H7 (cell line): ENCODE measurements at places on chromosomes 1 and 21.
A peak's percentile ranks its signal among the peaks of the same experiment; 100 is the strongest.

- DNase-seq = no peak
Observed at GRCh38 chr1:205398586-205398985, 23.3 kb downstream of the LEMD1 start.

DNA sequence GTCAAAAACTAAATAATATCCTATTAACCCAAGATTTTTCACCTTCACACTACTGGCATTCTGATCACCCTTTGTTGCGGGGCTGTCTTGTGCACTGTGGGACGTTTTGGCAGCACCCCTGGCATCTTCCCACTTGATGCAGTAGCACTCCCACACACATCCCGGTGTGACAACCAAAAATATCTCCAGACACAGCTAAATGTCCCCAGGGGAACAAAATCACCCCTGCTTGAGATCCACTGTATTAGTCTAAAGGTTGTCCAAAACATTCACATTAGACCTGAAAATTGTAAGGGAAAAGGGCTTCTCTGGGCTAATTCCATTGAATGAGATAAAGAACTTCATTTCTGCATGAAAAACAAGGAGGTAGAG is 37.8 kb downstream of the PLEKHO1 start:
- DNase-seq = no peak

DNA sequence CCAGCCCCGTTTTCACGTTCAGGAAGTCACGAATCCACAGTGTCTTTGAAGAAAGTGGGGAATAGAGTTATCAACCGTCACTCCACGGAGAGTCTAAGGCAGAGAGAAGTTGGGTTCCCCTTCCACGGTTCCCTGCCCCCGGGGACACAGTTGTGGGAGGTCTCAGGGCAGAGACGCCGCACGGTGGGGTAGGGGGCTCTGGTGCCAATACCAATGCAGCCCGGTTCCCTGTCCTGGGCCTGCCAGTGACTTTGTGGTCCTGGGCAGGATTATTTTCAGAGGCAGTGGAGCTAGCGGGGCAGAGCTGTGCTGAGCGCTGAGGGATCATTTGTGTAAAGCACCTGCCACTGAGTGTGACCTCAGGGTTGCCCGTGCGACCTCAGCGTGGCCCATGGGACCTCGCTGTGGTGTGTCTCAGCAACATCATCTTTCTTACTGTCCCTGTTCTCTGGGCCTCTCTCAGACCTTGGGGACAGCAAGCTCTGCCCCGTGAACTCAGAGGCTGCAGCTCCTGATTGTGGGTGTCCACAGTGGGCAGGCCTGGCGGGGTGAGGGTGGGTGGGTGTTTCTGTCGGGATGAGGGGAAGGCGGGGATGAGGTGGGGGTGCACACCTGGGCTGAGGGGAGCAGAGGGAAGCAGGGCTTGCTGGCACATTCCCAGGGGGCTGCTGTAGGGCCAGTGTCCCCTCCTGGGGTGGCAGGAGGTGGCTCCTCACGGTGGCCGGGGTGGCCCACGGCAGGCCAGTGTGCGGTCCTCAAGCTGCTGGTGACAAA is 65.2 kb downstream of the AGPAT3 start:
- peak; percentile 35 for DNase-seq

DNA sequence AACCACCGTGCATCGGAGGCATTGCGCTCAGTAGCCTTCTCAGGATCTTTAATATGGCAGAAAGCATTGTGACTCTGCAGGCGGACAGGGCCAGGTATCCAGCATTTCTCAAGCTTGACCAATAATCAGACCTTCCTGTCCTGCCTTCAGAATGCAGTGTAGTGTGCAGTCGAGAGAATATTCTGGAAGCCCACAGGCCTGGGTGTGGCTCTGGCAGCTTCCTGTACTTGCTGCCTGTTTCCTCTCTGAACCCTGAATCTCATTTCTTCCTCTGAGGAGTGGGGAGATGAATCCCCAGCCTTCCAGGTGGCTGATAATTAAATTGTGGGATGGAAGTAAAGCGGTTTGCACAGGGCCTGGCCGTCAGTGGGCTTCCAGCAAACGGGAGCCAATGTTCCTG is 42.3 kb downstream of the ACTL8 start:
- DNase-seq = no peak

GRCh38 chr1:39168301-39169080 is 36.0 kb upstream of the MACF1 start:
- DNase-seq = no peak

- peak; percentile 66 for DNase-seq
Observed at GRCh38 chr1:217135987-217136894, 413.0 kb upstream of the ESRRG start.

DNA sequence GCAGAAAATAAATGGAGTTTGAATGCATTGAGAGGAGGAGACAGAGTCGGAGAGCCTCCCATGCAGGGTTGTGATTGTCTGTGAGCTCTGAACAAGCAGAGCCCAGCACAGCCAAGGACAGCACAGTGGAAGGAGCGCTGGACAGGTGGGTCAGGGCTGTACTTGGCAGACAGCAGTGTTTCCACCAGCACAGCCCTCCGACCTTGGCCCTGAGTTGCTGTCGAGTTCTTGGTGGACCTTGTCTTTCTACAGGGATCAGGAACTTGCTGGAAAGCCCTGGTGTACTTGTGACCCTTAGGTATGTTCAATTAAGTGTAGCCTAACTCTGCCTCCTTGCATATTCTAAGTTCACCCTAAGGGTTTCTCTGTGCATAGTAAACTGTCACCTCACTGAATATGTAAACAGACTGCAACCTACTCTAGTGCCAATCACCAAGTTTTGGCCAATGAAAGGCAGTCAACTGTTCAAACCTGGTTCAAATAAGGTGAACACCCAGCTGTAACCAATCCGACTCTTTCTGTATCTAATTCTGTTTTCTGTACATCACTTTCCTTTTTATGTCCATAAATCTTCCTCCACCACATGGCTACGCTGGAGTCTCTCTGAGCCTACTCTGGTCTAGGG is 86.6 kb upstream of the SLC25A33 start:
- DNase-seq = no peak

DNA sequence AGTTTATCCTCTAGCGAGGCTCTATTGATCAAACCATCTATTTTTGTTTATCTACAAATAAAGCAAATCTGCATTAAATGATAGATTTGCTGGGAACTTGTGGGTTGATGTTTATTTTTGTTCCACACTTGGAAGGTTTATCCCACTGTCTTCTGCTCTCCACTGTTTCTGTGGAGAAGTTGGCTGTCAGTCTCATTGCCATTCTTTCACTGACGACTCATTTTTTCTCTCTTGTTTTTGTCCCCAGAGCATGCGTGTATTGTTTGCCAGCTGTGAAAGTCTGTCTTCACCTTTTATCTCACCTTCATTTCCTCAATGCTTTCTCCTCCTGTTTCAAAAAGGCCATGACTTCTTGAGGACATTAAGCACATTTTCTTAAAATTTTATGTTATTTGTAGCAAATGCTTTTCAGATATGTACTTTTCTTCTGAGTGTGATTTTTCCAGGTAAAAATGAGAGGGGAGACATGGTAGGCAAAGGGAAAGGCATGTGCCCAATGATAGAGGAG is 52.4 kb downstream of the INAVA start:
- DNase-seq = no peak

GRCh38 chr1:209420276-209420675 is 163.2 kb upstream of the CAMK1G start:
- DNase-seq = no peak

GRCh38 chr1:25954282-25954938 is 43.5 kb downstream of the PAFAH2 start:
- DNase-seq = no peak

- no peak for DNase-seq
Observed at GRCh38 chr1:87786229-87786628, 457.5 kb downstream of the LMO4 start.

DNA sequence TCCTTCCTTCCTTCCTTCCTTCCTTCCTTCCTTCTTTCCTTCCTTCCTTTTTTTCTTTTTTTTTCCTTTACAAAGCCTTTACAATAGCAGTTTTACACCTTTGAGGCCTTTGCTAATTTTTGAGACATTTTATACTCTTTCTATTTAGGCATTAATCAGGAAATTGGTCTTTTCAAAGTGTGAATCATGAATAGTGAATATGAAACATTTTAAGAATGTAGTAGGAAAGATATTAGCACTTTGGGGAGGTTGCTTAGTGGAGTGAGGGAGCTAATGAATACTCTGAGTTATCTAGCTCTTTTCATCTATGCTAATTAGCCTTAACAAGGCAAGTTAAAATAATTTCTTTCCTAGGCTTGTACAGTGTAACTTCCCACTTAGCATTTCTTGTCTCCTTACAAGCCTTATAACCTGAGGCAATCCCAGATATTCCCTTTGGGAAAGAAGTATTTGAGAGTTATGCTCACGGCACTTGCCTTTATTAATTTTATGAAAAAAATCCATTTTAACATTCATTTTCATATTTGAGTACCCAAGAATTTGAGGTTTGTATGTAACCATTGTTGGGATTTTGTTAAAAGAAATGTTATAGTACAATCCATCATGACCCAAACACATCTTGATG is 122.6 kb downstream of the NTNG1 start:
- DNase-seq = no peak

GRCh38 chr1:110874324-110875215 is 1.6 kb downstream of the CD53 start:
- DNase-seq = no peak

- no peak for DNase-seq
Observed at GRCh38 chr1:15243275-15244043, 3.6 kb upstream of the FHAD1 start.

DNA sequence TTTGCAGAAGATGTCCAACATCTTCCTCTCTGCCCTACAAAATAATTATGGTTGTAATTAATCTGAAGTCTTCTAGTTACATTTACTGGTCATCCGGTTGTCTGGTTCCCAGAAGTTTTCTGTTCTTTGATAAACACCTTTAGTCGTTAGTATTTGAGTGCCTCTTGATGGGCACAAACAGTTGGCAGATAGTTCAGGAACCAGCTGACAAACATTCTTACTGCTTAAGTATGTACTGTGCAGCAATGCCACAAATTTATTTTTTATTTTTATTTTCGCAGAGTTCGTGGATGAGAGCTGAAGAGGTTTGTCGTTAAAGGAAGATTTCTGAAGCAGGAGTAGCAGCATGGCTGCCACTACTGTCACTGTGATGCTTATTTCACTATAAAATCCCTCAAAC is 84.7 kb downstream of the RABGAP1L start:
- no peak for DNase-seq

DNA sequence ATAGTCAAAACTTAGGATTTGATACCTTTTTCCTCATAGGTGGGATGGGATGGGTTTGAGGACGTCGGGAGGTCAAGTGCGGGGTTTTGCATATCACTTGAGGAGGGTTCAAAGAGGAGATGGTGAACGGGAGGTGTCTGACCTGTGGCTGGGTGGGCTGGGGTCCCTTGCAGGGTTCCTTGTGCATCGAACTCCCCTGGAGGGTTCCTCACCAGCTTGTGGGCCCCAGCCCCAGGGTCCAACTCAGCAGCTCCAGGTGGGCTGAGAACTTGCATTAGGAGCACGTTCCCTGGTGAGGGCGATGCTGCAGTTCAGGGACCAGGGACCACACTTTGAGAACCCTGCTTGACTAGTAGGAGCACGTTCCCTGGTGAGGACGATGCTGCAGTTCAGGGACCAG is 23.2 kb downstream of the TRPM2 start:
- DNase-seq = no peak

- DNase-seq = no peak
Observed at GRCh38 chr21:27769763-27770162, 802.9 kb upstream of the ADAMTS5 start.

- DNase-seq = no peak
Observed at GRCh38 chr1:23496490-23497181, 12.7 kb upstream of the ASAP3 start.
